Stimulated activated CD8-positive, alpha-beta memory T cell treated with anti-CD3 and anti-CD28 coated beads, Interleukin-7, amount 100 ng/mL, for 1 hour (primary cell): ENCODE measurements at places on chromosomes 4 and X.

- no peak for DNase-seq
These were observed 10.7 kb upstream of the NPY2R start for GRCh38 chr4:155197757-155198156.

- DNase-seq, result peak; percentile 45
These were observed 10.4 kb downstream of the L1CAM start for GRCh38 chrX:153875391-153876111.

- no peak for DNase-seq
These were observed 1.4 kb upstream of the NR0B1 start for GRCh38 chrX:30310429-30311206.

- no peak for DNase-seq
These were observed 432.2 kb downstream of the RPA4 start for GRCh38 chrX:97315939-97316338.

DNA sequence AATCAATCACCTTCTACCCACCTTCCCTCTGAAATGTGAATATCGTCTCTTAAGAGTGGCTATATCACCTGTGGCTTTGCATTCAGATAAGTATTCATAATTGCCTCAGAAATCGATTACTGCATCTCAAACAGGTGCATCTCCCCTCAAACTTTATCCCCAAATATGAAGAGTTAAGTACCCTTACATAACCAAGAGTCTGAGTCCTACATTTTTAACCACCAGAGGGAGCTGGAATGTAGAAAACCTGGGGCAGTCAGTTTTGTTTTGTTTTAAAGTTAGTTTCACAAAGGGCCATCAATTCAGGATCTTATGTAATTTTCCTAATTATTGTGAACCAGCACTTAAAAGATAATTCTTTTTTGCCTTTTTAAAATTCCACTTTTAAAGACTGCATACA lies 5.7 kb downstream of the TCEANC start:
- DNase-seq, result no peak

- DNase-seq, result no peak
These were observed 960 bp upstream of the IL1RAPL1 start for GRCh38 chrX:28586286-28586685.

DNA sequence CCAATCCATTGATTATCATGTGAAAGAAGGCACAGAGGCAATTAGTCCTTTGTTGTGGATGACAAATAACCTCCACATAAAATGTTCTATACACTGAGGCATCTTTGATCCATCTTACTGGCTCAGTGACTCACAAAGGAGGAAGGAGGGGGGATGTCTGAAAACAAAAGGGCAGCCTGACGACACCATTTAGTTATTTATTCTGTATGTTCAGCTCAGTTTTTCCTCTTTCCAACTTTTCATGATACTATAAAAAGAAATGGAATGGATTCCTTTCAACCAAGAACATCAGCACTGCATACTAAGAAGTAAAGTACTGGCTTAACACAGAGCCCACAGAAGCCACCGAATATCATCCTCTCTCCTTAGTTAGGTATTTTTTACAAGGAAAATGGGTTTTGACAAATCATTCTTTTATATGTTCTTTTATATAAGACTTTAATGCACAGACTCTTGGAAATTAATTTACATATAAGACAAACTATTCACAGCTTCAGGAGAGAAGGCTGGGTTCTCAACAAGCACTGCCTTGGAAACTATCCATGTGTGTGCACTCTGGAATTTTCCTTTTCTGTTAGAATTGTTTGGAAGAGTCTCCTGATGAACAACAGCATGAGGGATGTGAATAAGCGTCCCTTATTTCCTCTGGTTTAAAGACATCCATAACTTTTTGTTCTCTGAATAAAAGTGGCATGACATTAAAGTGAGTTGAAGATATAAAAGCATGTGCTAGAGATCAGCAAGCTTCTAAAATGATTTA lies 135.6 kb downstream of the TSPAN5 start:
- DNase-seq, result no peak

DNA sequence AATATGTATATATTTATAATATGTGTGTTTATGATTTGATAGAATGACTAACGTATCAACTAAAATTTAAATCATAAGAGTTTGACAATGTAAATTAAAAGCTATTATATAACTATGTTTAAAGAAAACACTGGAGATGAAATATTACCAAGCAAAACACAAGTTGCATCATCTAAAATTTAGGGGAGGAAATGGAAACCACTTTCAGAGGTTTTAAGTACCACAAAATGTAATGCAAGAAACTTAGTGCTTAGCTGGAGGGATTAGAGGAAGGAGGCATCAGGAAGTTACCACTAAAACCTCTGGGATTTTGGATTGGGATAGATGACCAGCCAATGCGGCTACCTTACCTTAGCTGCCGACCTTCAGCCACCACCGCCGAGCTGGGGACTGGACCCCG lies 1192.1 kb upstream of the PRKX start:
- DNase-seq, result no peak
